Stimulated activated CD8-positive, alpha-beta memory T cell treated with anti-CD3 and anti-CD28 coated beads, Interleukin-15, amount 100 ng/mL, for 4 hours (primary cell): ENCODE measurements at places on chromosomes 6 and 20.

- no peak for DNase-seq
Measured at GRCh38 chr20:42493001-42493400, 696.7 kb downstream of the PTPRT start.

DNA sequence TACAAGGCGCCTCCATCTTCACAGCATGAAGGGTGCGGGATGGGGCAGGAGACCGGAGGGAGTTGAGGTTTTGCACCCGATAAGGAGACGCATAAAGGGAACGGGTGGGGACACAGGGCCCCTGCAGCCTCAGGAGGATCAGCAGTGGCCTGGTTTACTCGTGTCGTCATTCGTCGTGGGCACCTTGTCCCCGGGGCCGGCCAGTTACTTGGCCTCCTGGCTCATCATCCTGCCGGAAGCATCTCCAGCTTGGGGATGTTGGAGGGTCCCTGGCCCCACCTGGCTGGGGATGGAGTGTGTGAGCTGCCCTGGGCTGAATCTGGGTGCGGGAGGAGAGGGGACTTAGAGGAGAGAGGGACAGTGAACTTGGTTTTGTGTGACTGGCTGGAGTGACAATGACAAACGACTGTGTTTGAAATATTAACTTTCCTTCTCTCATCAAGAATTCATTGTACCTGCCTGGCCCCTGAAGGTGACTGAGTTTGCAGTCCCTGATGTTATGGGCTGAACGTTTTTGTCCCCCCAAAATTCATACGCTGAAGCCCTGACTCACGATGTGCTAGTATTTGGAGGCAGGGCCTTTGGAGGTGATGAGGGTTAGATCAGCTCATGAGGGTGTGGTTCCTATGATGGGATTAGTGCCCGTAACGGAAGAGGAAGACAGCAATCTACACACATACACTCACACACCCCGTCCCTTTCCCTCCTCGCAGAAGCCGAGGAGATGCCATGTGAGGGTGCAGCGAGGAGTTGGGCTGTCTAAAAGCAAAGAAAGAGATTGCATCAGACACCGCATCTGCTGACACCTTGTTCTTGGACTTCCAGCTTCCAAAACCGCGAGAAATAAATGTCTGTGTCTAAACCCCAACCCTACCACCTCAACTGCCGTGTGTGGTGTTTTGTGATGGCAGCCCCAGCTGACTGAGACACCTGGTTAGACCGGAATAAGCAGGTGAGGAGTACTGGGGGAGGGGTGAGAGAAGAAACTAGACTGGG, 65.0 kb upstream of the MAP3K4 start:
- no peak for DNase-seq

DNA sequence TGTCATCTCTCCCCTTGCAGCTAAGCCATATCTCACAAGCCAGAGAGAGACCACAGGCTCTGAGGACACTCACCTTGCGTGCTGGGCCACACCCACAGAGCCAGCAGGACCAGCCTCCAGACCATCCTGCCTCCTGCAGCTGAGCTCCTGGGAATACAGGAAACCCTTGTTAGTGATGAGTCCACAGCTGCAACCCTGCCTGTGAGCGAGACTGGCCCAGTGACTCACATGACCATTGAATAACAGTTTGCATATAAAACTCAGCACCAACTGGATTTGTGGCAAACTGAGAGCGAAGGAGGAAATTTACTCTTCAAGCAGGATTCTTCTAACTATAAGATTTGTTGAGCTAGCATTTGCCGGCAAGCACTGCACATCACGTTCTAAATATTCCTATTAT, 3.0 kb downstream of the THBS2 start:
- no peak for DNase-seq

DNA sequence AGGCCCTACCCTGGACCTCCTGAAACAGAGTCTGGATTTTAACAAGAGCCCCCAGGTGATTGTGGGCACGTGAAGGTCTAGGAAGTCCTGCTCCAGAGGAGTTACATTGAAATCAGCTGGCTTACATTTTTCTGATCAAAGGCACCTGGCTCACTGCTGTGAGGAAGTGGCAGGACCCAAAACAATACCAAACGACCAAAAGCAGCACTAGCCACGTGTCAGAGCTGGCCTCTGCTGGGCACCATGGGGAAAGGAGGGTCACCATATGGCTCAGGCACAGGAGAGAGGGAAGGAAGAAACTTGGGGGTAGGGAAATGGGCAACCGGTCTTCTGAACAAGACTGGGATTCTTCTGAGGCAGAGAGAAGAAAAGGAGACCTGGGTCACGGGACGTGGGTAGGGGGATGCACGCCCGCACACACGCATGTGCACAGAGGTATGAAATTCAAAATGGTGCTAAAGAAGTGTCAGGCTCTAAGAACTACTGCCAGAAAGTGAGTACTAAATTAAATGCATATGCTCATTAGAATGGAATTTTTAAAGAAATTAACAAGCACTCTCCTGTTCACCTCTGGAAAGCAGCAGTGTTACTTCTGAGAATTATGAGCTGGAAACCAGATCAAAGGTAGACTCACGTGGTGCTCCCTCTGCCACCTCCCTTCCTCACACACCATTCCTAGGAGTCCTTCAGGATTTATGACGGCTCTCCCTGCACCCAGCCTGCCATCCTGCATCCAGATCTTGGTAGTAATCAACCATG, 113.6 kb downstream of the TRERF1 start:
- DNase-seq = no peak

DNA sequence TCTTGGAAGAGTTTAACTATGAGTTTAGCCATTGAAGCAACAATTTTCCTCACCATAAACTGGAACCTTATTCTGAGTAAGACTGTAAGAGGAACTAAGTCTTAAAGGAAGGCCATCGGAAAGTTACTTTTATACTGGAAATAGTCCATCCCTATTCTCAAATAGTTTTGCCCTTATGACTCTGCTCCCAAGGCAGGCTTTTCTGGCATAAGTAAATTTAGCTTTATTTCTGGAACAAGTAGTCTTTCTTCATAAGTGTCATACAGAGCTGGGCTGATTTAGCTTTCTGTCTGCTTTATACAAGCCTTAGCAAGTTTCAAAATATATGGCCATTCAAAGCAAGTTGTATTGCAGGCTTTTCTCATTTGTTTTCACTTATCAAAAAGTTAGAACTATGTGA, 328.1 kb downstream of the HACE1 start:
- DNase-seq = no peak
